ENCODE measurements at places on chromosomes 12 and 14.

- no peak for DNase-seq
Observed at GRCh38 chr12:92297932-92298696, 152.5 kb upstream of the BTG1 start.

DNA sequence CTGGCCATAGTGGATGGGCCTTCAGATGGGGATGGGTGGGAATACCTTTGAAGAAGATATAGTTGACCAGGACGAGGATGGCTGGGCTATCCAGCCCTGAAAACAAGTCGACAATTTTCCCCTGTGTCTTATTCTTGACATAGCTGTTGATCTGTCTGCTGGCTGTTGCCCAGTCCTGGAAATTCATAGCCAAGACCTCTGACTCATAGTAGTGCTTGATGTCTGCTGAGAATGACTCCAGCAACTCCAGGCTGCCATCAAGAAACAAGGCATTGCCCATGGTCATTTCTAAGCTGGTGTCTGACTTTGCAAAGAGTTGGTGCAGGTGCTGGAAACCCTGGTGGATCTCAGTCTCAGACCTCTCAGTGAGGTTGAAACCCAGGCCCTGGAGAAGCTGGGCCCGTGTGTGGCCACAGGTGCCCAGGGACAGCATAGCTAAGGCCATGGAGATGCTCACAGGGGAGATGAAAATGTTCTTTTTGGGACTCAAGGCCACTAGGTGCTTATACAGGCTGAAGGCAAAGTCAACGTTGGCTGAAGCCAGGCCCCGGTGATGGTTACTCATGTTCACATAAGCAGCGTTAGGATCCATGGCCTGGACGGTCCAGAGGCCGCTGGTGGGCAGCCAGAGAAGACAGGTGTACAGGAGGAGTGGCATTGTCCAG is 9.0 kb downstream of the SERPINA6 start:
- DNase-seq, result no peak

DNA sequence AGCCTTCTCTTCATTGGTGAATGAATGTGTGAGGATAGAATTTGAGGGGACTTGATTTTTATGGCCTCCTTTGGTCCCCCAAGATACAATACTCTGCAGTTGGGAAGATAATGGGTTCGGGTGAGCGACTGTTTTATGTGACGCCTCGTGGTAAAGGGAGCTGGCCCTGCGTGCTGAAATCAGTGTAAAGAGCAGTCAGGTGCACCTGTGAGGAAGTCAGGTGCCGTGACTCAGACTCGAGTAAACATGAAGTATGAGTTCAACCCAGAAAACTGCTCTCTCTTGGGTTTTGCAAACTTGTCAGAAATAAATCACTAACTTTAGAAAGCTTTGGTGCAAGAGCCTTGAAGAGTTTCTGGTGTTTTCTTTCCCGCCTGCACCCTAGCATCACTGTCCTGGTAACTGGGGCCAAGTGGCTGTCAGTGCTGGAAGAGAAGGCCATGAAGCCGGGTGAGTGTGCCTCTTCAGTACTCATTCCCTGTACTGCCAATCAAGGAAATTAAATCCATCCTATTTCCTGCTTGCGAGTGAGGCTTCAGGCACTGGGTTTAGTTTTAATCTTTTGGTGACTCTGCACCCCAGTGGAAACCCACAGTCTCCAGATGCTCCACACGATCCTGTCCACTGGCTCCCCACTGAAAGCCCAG is 59.2 kb downstream of the AACS start:
- no peak for DNase-seq

DNA sequence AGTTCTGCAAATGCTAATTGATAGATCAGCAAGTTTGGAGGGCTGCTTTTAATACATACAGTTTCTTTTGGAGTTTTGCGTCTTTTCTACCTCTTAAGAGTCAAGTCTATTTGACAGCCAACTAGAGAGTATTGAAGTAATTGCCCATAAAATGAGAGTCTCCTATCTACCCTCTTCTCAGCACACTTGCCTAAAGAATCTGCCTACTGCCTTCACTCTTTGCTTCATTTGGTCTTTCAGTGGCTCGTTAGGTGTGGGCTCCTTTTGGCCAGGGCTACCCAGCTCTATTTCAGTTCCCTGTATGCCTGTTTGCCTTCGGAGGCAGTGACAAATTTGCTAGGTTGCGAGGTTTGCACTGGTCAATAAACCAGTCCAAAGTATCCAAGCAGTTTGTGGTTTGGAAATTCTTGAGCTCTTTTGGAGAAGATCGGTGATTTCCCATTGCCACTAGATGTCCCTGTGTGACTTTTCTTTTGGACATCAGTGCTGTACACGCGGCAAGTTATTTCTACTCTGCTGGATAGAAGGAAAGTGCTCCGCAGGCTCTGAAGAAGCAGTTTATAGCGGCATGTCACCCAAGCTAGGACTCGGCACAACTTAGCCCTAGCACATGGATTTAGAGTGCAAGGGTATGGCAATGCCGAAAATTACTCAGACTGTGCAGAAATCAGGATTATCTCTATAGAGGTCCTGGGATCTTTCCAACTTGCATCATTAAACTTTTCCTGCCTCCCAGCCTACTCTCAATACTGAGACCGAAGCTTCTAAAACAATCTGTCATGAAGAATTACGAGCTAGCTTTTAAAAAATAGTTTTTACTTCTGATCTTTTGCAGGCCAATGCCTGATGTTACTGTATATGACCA is 38.6 kb downstream of the MGST1 start:
- DNase-seq, result no peak

DNA sequence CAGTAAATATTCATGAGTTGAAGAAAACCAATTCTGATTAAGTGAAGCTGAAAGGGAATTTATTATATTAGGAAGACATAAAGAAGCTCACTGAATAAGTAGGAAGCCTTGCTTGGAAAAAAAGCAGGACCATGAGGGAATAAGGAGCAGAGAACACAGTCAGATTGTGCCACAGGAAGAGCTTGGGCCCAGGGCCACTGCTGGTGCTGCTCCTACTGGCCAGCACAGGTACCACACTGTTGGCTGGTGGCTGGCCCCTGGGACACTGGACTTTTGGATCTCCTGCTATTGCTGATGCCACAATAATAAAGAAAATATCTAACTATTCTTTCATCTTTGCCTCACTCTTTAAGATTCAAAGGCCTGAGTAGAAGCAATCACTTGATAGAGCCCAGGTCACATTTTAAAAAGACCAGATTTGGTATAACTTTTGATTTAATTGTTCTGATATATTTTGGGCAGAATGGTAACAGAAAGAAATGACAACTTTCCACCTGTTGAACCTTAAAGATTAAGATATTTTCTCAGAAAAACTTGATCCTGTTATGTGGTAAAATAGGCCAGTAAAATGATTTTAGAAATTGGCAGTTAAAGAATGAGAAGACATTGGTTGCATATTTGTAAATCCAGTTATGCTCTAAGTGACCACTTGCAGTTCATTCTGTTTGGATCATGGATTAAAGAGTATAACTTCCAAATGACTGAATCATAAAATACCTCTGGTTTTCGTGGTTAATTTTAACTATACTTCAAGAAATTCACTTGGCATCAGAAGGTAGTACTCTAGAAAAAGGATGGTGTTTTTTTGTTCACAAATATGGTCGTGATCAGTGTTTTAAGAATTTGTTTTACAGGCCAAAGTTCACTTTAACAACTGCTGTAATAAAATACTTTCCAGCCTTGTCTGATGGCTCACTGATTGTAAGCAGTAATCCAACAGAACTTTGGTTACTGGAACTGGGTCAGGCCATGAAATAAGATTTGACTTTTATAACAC is 68.3 kb downstream of the DERA start:
- DNase-seq, result no peak

GRCh38 chr12:49491823-49492222 is 47.0 kb upstream of the KCNH3 start:
- DNase-seq, result no peak

- peak; percentile 49 for DNase-seq
Observed at GRCh38 chr14:92651758-92652406, 96.5 kb downstream of the LGMN start.

- peak; percentile 92 for DNase-seq
Observed at GRCh38 chr14:105480807-105481801, 5.6 kb upstream of the CRIP1 start.

DNA sequence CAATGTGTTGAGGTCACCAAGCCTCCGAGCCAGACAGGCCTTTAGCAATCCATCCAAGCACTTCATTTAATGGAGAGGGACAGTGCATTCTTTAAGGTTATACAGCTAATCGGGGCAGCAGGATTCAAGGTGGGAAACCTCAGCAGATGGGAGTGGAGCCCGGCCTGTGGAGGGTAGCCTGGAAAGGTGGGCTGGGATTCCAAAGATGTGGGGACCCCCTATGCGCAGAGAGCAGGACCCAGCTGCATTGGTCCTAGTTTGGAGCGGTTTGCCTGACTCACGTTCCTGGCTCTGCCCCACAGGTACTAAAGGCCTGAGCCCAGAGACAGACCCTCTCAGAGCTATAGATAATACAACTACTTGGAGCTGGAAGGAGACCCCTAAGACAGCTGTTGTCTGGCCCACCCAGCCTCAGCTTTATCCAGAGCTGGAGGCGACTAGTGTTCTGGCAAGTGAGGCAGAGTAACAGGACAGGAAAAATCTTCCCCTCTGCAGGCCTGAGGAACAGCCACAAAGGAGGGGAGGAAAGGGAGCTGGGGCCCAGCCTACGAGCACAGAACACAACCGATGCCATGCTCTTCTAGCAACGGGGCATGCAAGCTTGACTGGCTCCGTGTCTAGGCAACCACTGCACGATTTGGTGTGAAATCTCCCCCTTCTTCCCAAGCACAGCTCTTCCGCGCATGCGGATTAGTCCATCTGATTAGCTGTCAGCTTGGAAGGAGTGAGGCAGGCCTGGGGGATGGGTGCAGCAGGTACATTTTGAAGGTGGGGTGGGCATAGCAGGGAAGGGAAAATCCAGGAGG is 1.1 kb upstream of the MYH7 start:
- DNase-seq, result no peak

DNA sequence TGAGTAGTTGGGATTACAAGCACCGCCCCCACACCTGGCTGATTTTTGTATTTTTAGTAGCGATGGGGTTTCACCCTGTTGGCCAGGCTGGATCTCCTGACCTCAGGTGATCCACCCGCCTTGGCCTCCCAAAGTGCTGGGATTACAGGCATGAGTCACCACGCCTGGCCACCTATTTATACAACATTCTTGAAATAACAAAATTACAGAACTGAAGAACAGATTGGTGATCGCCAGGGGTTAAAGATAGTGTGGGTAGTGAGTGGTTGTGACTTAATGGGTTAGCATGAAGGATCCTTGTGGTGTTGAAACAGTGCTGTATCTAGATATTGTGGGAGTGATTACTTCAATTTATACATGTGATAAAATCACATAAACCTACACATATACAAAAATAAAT is 7.4 kb downstream of the GLIPR1L1 start:
- DNase-seq, result no peak
